ENCODE measurements at places on chromosomes 1 and 21. TPM values are rescaled to one million over a fixed set of nuclear protein-coding genes. Genes with fewer than 3 reads are reported as not detected.

- DNase-seq: no peak
Measured at GRCh38 chr21:34201001-34201400, 127.6 kb downstream of the MRPS6 start.

- no peak for DNase-seq
Measured at GRCh38 chr1:160623227-160623633, 23.6 kb downstream of the SLAMF1 start.

GRCh38 chr1:36652011-36652410 is 169.3 kb upstream of the CSF3R start:
- no peak for DNase-seq

DNA sequence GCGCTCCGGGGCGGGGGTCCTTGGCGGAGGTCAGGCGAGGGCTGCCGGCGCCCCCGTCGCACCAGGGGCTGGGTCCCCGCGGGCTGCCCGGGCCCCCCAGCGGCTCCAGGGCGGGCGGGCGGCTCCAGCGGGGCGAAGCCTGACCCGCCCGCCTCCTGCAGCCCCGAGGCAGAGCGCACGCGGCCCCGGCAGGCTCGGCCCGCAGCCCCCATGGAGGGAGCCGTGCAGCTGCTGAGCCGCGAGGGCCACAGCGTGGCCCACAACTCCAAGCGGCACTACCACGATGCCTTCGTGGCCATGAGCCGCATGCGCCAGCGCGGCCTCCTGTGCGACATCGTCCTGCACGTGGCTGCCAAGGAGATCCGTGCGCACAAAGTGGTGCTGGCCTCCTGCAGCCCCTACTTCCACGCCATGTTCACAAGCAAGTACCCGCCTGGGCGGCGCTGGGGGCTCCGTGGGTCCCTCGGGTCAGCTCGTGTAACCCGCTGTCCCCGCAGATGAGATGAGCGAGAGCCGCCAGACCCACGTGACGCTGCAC is 817 bp downstream of the KLHL17 start:
- no peak for DNase-seq

GOLT1A gene
- polyA plus RNA-seq: not detected

Measured in heart left ventricle (tissue), 16 donors.